ENCODE measurements at places on chromosomes 3 and 15.

DNA sequence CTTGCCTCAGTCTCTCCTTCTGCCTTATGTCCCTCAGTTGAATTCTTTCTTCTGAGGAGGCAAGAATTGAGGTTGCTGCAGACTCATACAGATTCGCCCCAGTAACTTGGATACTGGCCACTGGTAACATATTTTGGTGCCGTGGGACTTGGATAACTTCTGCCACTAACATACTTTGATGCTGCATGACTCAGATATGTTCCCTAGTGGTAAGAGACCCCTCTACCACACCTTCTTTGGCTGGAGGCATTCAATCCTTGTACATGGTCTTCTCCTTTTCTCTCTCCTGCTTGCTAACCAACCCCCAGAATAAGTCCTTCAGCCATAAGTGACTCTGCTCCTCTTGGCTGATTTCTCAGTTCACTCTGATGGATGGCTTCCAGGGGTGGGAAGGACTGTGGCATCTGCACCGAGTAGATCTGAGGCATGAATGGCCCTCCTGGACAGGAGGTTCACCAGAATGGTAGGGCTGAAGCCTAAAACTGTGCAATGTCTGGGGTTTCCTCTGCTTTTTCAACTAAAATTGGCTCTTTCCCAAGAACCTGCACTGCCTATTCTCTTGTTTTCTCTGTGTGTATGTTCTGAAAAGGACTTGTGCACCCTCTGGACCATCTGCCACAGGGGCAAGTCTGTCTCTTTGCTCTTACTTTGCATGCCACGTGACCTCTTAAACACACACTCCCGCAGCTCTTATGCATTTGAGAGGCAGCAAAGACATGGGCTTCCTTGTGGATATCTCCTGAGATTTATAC, 55.5 kb upstream of the FSTL1 start:
- DNase-seq = peak; percentile 39

- DNase-seq = peak; percentile 81
These were observed 177.3 kb downstream of the GAP43 start for GRCh38 chr3:115800489-115801075.

DNA sequence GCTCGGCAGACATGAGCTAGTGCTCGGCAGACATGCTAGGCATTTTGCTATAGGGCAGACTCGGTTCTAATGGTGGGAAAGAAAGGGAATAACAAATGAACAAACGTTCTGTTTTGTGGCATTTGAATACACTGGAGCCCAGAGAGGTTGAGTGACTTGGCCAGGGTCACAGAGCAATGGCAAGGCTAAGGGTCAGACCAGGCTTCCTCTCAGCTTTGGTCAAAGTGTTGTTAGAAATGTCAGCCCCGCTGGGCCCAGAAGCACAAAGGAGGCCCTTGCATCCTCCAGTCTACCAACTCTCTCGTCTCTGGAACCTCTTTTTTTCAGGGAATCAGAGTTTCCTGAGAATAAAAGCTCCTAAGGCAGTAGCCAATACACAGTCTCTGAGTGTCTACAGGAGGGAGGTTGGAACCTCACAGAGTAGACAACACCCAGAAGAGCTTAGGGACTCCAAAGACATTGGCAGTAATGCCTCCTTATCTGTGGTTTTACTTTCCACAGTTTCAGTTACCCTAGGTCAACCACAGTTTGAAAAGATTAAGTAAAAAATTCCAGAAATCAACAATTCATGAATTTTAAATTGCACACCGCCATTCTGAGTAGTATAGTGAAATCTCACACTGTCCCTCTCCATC, 47.3 kb downstream of the SSUH2 start:
- no peak for DNase-seq

DNA sequence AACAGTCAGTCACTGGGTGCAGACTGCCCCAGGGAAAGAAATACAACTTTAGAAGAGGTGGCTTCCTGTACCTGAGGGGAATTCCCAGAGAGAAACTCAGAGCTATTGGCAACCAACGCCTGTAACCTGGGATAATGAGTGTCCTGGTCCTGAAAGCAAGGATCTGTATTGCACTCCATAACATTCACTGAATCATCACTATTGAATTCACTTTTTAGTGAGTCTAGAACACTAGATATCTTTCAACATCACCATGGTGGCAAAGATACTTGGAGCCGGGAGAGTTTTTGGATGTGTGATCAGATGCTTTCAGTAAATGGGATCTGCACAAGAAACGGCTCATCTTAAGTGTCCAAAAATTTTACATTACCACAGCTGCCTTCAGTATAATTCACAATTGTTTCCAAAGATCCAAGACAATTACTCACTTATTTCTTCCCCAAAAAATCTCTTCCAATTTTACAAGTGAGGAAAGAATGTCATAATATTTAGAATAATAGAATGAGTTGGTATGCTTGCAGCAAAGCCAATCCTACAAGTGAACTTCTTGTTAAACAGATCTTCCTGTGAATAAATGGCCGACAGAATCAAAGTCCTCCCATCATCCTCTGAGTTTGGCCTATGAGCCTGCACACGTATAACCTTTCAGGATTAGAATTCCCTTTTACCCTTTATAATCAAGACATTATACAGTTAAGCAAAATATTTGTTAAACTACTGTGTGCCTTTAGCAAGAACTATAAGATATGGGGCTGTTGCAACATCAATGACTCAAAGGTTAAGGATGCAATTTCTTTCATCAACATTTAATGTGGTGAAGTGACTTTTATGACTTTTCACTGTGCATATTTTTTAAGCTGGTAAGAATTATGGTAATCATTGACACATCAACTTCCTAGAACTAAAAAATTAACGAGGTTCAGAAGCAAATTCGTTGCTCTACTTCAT, 243.3 kb upstream of the COL8A1 start:
- DNase-seq = peak; percentile 97

DNA sequence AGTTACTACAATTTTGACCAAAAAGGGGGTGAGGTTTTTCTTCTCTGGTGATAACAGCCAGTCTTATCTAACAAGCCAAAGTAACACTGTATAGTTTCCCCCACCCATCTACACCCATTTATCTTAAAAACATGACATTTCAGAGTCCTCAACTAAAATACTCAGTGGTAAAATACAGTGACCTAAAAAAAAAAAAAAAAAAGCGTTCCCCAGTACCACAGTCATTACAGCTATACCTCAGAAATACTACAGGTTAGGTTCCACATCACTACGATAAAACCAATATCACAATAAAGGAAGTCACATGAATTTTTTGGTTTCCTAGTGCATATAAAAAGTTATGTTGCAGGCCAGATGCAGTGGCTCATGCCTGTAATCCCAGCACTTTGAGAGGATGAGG, 13.8 kb downstream of the DENND4A start:
- DNase-seq = no peak

DNA sequence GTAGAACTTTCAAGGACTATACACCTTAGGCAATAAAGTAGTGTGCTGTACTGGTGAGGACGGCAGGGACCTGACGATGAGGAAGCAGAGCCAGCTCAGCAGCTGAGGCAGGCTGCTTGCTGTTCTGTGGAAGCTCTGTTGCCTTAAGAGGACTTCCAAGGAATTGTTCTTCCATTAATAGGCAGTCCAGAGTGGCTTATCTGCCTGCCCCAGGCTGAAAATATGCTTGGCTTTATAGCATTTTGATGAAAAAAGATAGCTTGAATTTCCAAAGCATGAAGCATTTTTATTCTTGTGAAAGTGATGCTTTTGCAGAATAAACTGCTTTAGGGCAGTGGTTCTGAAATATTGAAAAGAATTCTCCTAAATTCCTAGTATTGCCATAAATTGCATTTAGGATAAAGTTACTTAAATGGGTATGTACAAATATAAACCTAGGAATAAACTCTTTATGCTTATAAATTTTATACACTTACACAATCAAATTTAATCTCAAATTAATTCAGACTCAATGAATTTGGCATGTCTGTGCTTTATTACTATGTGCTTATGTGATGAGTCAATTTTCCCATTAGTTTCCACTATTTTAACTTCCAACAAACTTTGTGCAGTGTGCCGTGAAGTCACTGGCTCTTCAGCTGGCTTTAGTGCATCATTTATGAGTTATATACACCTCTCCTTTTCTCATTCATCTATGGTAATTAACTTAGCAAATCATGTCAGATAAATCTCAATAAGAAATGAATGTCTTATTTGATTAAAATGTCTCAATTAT, 231.0 kb upstream of the RASGRP1 start:
- DNase-seq = peak; percentile 27

DNA sequence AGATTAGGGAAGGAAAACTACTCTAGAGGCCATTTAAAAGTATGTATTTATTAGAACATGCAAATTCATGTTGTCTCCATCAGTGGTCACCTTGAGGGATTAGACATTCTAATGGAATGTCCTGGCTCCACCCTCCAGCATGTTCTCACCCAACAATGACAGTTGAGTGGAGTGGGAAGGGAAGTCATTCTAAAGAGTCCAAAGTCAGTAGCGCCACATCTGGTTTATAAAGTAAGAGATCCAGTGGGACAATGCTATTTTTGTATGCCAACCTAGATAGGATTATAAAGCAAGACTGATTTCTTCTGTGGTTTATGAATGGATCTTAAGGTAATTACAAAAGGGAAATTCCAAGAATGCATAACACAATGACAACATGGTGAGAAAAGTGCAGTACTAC, 33.3 kb downstream of the SLC24A1 start:
- peak; percentile 48 for DNase-seq

- peak; percentile 25 for DNase-seq
These were observed at the start of gene ONECUT1 for GRCh38 chr15:52790169-52790708. ONECUT1 (minus strand) TSS chr15:52790336; CDS start chr15:52789884, 452 bp downstream.

DNA sequence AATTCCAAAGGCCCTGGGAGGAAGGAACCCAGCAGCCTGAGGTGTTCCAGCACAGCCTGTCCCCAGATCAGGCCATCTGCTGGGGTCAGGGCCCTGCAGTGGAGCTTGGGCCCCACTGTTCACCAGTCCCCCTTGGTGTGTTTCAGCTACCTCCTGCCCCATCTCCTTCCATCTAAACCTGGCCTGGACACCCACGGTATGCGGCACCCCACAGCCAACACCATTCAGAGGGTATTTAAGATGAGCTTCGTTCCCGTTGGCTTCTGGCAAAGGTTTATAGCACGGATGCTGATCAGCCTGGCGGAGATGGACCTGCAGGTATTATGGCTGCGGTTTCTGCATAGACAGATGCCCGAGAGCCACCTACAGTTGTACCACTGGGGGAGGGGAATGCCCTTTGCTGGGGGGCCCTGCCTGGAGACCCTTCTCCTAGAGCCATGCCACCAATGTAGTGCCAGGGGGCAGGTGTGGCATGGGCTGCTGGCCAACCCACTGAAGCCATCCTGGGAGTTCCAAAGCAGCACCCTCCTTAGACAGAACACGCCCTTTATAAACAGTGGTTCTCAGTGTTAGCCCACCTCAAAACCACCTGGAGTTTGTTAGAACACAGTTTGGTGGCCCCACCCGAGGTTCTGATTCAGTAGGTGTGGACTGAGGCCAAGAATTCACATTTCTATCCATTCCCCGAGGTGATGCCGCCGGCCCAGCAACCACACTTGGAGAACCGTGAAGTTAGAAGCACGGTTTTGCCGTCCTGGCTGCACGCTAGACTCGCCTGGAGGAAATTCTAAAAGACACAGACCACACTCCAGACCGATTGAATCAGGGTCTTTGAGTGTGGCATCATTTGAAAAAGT, 126.9 kb downstream of the LRRK1 start:
- DNase-seq = no peak

- DNase-seq = no peak
These were observed 6.4 kb downstream of the CHRD start for GRCh38 chr3:184386047-184386806.

DNA sequence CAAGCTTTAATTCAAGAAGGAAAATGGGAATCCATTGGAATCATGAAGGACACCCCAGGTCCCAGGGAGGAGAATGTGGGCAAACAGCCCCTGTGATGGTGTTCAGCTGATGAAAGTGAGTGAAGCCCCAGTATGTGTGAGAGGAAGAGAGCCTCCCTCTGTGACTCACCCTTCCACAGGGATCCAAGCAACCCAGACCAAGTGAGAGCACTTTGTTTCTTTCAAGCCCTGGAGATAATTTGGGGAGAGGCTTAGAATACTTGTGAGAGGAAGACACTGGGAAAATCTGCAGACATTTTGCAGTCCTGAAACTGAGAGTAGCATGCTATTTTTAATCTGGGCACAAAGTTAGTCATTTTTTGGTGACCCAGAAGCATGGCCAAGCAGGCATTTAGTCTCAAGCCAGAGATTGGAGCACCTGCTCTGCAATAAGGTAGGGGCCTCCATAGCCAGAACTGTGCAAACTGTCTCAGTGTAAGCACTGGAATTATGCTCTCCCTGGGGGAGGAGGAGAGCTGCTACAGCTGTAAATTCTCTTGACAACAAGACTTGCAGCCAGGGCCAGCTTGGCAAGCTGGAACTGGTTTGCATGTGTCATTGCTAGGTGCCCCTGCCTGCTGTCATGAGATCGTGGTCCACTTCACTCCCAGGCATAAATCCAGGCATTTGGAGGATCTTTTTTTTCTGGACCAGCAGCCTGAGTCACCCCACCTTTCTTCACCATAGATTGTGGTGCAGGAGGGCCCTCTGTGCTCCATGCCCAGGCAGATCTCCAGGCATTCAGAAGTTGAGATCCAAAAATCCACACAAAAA, 537.8 kb upstream of the DPPA4 start:
- DNase-seq = no peak

- DNase-seq = no peak
These were observed 43.2 kb downstream of the TMEM39A start for GRCh38 chr3:119420196-119420595.

DNA sequence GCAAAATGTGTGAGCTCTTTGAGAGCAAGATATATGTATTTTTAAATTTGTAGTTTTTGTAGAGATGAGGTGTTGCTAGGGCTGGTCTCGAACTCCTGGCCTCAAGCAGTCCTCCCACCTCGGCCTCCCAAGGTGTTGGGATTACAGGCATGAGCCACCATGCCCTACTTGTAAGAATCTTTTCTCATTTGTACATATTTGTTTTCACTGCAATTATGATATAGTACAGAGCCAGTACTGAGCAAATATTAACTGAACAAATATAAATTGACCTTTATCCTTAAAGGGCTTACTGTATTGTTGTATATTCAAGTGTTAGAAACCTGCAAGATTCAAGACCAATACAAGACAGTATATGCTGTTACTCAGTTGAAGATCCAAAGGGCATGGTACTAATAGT, 53.4 kb downstream of the GTF2E1 start:
- DNase-seq = no peak

DNA sequence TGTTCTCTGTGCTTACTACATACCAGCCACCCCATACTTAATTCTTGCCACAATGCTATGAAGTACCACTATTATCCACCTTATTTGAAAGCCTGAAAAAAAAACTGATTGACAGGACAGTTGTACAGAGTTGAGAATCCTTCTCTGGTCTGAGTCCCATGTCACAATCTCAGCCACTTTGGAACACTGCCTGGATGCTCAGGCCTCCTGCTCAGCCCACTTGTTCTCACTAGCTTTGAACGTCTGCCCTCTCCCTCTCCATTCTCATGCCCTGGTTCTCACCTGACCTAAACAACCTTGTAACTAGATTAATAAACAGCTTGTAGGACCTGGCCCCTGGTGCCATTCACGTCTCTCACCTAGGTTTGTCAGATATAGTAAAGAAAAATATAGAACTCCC, 53.9 kb downstream of the TRIM69 start:
- no peak for DNase-seq

GRCh38 chr3:125351152-125351551, 24.0 kb downstream of the ZNF148 start:
- no peak for DNase-seq

Data from fibroblast of skin of right quadriceps (primary cell).